ENCODE measurements at places on chromosomes 2 and 18.
A peak's percentile ranks its signal among the peaks of the same experiment; 100 is the strongest.

GRCh38 chr2:167190053-167190452 lies 301.8 kb downstream of the XIRP2 start:
- peak; percentile 96 for DNase-seq

DNA sequence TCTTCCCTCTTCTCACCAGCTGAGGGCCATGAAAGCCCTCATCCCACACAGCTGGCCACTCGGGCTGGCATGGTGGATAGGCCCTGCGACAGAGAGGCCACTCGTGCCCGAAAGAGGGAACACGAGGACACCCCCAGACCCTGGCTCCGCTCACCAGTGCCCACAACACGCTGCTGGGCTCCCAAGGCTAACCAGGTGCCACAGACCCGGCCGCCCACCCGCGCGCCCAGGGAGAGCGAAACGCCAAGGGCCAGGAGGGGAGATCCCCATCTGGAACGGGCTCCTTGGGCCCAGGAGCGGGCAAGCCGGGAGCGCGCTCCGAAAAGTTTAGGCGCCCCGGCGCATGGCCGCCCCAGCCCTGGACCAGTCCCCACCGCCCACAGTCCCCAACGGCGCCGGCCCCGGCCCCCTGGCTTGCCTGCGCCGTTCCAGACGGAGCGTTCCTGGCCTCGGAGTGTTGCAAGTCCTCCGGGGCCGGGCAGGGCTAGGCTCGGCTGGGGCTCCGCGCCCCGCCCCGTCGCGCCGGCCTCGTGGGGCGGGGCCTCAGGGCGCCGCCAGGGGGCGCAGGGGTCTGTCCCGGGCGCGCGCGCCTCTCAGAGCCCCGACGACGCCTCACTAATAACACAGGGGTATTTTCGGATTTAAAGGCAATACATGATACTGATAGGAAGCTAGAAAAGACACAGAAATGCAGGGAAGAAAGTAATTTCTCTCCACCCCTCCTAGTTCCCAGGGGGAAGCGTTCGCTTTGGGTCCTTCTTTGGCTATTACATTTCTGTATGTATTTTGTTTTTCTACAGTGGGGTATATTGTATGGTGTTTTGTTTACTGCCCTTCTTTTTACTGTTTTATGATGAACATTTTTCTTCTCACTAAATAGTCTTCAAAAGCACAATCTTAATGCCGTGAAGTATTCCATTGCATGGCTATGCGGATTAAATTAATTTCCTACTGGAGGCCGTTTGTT lies at the start of gene TMBIM1:
TMBIM1 (minus strand) TSS at position 456 of the 967 bp plus-strand sequence. CDS start 10,362 bp downstream, outside the sequence.
- peak; percentile 61 for DNase-seq

DNA sequence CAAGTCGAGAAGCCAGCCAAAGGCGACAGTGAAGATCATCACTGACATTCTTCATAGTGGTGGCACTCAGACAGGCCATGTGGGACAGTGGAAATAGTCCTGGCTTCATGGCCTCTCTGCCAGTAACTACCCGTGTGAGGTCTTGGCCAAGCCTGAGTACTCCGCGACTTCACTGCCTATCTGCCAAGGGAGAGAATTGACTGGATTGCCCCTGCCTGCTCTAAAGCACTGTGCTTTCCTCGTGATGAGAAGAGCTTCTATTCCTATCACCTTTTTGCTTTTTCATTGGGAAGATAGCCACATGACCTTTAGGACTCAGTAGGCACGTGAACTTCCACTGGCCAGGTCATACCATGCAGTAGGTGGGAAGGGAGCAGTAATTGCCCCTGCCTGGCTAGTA lies 239.3 kb downstream of the HAUS1 start:
- DNase-seq: no peak

GRCh38 chr2:188610050-188610444 lies 318.4 kb downstream of the GULP1 start:
- peak; percentile 67 for DNase-seq

DNA sequence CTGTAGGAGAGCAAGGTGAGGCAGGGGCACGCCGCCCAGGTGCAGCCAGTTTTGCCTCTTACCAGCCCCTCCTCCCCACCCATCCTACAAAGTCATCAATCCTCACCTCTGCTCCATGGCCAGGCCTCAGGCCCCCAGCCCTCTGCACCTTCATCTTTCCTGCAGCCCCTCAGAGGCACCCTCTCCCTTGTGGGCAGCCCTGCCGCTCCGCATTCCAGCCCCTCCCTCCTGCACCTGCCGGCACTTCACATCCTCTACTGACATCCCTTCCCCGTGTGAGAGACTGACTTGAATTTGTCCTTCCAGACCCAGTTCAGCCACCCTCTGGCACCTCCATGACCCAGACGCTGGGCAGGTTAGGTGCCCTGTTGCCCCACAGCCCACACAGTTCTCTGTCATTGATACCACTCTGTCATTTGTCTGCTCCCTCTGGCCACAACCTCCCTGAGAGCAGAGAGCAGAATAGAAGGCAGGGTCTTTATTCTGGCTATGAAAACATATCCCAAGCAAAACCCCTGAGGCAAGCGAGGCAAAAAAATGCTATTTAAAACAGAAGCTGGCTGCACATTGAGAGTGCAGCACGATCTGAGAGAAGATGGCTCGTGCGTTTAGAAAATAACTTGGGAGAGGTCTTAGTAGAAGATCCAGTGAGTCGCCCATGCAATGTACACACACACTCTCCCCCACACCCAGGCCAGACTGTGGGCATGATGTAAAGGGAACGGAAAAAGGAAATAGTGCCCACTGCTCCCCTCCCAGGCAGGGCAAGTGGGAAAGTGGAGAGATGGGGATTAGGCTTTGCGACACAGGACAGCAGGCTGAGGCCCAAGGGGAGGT lies 25.9 kb downstream of the SDC1 start:
- no peak for DNase-seq

- DNase-seq: no peak
Observed at GRCh38 chr2:5967506-5967905, 275.3 kb downstream of the SOX11 start.

- DNase-seq: no peak
Observed at GRCh38 chr18:26911840-26912239, 46.3 kb upstream of the AQP4 start.

DNA sequence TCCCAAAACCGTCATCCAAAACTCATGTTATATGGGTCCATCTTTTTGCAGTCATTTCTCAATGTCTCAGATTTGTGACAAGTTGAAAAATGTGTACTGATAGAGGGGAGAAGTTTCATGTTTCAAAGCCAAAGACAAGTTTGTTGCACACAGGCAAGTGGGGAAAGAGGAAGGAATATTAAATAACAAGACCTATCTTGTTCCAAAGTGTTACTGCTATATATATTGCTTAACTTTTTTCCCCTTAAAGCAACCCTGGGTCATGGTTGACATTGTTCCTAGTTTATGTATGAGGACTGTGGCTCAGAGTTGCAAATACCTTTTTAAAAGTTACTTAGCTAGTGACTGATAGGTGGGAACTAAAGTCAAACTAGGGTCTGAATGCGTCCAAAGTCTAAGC lies 1.7 kb downstream of the ITGA4 start:
- DNase-seq: no peak

Data from fibroblast of mammary gland (primary cell).